ENCODE measurements at places on chromosomes 6 and 20.

GRCh38 chr6:83862776-83863471, 3.4 kb downstream of the CYB5R4 start:
- peaks cover 33% of the 10 kb centered on the region for H3K36me3 ChIP-seq
- H3K4me1 ChIP-seq = peaks cover 12% of the 10 kb centered on the region
- H3K4me3 ChIP-seq = no peak overlapping the region
- no peaks in the 10 kb centered on the region for H3K27me3 ChIP-seq

DNA sequence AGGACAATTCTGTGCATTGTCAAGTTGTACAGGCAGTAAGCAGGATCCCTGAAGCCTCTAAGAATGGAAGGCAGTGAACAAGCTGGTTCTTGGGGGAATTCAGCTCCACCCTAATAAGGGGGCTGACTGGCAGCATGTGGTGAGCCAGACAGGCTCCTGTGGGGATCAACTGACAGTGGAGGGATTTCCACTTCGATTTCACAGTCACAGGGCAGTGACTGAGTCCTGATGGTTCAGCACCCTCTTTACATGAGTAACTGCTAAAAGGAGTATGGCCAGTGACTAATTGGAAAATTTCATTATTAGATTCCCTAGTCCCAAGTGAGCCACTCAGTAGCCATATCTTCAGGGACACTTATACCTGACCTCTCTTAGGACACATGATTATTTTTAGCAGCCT, 78.4 kb downstream of the NDUFAF5 start:
- no peaks in the 10 kb centered on the region for H3K36me3 ChIP-seq
- no peaks in the 10 kb centered on the region for H3K4me1 ChIP-seq
- peaks cover 6% of the 10 kb centered on the region for H3K27me3 ChIP-seq
- no peak overlapping the region for H3K4me3 ChIP-seq
- no peak for DNase-seq

DNA sequence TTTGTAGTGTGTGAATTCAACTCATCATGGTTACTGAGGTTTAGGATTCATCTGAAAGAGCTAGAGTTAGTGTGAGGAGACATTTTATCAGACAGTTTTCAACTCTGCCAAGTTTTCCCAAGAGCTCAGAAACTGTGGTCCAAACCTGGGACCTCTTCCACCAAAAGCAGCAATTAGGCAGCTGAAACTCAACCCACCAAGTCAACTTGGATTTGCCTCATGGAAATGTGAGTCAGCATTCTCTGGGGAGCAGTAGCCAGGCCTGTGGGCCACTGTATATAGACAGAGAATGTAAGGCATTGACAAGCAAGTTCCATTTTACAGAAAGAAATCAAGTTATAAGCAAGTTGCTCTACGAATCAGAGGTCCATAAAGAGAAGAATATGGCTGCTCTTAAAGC, 178.8 kb upstream of the HDDC2 start:
- no peak for DNase-seq
- no peaks in the 10 kb centered on the region for H3K27me3 ChIP-seq
- H3K4me3 ChIP-seq = no peak overlapping the region

- no peaks in the 10 kb centered on the region for H3K27me3 ChIP-seq
- no peaks in the 10 kb centered on the region for H3K4me1 ChIP-seq
- no peak for DNase-seq
- no peak overlapping the region for H3K27ac ChIP-seq
- no peak overlapping the region for H3K4me3 ChIP-seq
- H3K36me3 ChIP-seq = no peaks in the 10 kb centered on the region
Observed at GRCh38 chr6:146587459-146587858, 11.3 kb upstream of the ADGB start.

Measured in T-cell (primary cell).